ENCODE measurements at places on chromosomes 4 and X.

- no peak for DNase-seq
Measured at GRCh38 chr4:172356016-172356415, 542.8 kb downstream of the GALNTL6 start.

DNA sequence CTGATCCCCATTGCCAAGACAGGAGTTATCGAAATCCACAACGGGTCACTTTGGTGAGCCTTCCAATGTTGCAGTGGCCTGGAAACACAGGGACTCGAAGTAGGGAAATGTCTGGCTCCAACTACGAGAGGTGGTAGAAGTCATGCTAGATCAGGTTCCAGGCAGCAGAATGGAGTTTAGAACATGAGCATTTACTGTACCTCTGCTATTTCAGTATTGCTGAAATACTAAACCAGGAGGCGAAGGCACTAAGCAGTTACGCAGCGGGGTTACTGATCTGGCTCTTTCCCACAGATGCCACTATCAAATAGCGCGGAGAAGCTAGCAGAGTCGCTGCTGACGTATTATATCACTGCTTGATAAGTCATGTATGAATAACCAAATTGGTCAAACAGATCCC, 56.3 kb downstream of the PTCHD1 start:
- DNase-seq: no peak

GRCh38 chr4:167581449-167581965, 347.2 kb upstream of the SPOCK3 start:
- DNase-seq: no peak

DNA sequence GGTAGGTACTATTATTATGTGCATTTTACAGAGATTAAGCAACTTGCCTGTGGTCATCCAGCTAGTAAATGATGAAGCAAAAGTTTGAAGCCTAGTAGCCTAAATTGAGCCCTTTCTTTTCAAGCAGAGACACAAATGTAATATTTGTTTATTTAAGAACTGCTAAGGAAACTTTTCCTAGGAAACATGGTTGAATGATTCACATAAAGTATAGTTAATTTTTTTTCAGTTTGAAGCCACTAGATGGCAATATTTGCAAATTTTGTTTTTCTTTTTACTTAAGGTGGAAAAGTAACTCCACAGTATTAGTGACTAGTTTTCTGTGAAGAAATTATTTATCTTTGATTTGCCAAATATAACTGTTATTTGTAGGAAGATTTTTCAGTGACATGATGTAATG, 52.8 kb upstream of the ANKRD17 start:
- DNase-seq: no peak

DNA sequence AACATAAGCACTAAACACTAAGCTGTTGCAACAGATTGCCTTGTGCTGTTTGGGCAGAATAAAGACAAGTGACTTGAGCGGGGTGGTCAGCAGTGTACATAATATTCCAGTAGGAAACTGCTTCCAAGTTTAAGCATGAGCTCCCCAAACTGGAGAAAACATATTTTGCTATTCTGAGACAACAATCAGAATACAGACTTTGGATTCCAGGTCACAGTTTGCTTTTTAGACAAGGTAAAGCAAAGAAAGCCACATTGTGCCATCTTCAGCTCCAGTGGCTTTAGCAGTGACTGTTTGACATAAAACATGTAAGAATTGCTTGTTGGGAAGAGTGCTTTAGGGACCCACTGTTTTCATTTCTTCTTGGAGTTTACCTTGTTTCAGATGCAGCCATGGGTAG, 136.0 kb downstream of the FNIP2 start:
- no peak for DNase-seq

DNA sequence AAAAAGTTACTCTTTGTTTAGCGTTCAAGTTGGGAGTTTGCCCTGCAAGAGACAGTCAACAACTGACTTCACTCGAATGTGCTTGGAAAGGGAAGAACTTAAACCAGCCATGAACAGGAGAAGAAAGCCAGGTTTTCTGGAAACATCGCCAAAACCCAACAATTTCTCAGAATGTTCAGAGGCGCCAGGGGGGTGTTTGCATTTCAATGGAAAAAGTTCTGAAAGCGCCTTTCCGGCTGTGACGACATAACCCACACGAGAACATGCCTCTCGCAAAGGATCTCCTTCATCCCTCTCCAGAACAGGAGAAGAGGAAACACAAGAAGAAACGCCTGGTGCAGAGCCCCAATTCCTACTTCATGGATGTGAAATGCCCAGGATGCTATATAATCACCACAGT, 78.1 kb upstream of the ADGRA3 start:
- no peak for DNase-seq

DNA sequence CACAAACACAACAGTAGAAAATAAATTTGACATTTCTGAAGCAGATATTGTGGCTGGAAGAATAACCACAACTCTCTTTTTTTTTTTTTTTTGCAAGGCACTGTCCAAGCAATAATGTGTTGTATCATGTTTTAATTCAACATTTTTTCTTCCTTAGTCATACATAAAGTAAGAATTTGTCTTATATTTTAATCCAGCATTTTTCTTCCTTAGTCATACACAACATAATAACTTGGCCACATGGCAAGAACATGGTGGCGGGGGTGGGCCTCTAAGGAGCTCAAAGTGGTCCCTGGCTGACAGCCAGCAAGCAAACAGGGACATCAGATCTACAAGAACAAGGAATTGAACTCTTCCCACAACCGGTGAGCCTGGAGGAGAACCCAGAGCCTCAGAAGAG, 20.2 kb downstream of the FBXW7 start:
- no peak for DNase-seq

DNA sequence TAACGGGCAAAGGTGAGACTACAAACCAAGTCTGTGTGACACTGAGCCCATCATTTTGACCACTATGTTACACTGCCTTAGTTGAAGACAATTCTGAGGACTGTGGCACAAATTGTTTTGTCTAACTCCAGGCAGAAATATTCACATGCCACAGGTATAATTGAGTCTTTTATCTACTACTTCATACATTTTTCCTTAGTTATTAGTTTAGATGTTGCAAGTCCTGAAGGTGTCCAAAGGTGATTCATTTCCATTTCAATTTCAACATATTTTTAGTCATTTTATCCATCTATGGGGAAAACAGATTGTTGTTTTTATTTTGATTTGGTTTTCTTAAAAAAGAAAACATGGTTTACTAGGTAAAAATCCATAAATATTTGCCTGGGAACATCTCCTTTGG, 341.7 kb upstream of the SMIM31 start:
- no peak for DNase-seq

DNA sequence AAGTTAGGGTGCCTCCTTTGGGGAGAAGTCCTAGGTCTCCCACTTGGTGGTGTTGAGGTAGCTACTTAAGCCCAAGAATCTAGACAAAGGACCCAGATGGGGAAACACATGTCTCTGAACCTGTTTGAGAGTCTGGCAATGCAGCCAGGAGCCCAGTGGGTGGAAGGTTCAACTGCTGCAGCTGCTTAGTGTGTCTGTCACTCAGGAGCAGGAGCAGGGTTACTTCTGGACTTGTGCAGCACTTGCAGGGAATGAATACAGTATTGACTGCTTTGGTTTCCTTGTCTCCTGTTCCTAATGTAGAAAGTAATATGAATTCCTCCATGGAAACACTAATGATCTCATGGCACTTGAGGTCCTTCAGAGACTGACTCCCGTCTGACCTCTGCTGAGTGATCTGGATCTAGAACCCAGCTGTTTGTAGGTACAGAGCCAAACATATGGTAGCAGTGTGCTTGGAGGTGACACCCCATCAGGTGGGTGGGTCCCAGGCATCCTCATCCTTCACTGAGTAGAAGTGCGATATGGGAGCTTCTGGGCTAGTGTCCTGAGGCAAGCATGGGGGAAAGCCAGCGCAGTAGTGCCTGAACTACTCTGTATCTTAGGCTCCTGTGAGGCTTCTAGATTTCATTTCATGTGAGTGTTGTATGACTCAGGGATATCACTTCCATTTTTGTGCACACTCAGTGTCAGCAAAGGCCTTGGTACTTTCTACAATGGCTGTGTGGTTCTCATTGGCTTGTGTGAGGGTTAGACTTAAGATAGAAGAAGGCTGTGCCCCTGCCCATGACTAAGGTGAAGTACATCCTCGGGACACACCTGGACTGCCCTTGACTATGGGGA, 85.0 kb upstream of the WDR1 start:
- DNase-seq: no peak

DNA sequence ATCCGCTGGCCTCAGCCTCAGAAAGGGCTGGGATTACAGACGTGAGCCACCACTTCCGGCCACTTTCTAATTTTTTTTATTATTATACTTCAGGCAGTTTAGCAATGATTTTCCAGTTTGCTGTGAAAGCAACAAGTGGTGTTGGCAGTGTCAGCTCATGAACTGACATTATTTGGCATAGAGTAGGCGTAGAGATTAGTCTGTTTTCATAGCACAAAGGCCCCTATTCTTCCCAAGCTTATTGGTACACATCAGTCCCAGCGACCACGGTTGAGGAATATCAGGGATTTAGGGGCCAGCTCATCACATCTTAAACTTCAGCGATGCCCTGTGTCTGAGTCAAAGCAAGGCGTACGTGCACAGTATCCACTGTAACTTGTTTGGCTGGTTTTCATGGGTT, 53.0 kb upstream of the RASSF6 start:
- DNase-seq: no peak

DNA sequence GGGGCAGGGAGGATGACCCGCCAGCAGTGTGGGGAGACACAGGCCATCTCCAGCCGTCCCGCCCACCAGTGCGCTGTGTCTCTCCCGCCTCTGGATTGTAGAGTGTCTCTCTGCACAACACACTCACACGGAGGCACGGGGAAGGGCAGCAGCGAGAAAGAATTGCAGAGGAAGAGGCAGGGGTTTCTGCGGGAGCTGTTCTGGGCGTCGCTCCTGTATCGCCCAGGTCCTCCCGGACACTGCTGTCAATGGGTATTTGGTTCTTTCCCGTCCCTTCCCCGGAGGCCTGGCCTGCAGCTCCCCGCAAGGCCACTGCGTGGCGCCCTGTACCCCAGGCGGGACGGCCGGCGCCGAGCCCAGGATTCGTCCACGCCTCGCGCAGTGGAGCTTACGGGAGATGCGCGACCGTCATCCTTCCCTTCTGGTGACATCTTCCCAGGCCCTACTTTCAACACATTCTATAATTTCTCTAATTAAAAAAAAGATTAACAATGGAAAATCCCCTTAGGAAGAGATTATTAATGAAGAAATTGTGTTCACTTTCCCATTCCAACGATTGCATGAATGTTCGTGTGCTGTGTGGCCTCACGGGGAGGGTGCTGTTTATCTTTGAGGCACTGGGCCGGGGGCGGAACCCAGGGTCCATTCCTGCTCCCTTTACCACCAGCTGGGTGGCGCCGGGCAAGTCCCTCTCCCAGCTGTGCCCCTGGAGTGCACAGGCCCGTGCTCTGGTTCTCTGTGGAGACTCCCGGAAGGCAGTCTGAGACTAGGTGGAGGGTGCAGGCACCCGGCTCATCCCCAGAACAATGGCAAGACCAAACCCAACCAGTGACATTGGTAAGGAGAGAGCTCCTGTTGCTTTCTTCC, 95.7 kb downstream of the CPZ start:
- no peak for DNase-seq

- DNase-seq: no peak
Measured at GRCh38 chrX:30248854-30249253, 1.9 kb downstream of the MAGEB1 start.

DNA sequence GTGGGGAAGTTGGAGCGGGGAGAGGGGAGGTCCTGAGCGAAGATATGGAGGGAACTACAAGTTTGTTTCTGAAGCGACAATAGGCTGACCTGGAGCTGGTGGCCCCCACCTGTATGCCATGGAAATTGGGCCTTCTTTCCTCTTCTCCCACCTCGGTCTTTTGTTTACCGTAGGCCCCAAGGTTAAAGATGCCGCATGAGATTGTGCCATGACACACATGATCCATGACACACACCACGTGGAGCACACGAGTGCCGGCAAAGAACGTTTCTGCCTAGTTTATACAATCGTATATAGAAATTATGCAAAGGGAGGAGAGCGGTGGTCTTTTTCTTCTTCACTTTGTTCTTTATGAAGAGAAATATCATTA, 408 bp downstream of the TMEM33 start:
- peak; percentile 15 for DNase-seq

DNA sequence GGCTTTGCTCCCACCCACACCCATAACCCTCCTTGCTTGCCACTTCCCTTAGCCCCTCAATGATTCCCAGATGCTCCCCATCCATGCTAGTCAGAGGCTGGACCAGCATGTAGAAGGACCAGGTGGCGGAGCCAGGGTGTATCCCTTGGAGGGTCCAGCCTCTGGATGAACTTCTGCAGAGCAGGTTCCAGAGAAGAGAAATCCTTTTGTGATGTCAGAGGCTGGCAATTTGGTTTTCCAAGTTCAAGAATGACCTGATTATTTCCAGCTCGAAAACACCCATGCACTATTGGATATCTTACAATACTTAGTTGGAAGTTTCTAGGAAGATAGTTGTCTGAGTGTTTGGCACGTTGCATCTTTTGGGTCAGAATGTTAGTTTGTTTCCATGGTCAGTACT, 168.3 kb upstream of the RPS6KA3 start:
- no peak for DNase-seq

DNA sequence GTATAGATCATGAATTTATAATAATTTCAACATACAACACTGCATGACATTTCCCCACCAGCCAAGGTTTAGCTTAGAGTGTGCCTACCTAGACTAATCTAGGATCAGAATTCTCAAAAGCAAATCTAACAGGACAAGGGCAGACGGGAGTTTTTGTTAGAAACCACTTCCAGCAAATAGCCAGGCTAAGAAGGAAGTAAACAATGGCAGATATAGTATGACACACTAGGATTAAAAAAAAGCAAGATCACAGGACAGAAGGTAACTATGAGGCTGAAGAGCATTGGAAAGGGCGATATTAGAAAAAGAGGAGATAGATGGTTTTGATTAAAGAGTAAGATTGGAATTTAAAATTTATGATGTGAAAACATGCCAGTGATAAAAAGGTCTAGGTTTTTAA, 124.8 kb downstream of the LRBA start:
- no peak for DNase-seq

DNA sequence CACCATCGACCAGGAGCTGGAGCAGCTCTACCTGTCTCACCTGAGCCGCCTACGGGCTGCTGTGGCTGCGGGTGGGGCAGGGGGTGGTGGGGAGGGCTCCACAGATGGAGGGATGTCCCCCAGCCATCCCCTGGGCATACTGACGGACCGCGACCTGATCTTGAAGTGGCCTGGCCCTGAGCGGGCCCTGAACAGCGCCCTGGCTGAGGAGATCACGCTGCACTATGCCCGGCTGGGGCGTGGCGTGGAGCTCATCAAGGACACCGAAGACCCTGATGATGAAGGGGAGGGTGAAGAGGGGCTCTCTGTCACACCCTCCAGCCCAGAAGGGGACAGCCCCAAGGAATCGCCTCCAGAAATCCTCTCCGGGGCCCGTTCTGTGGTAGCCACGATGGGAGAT, 16.5 kb downstream of the PPP1R3F start:
- no peak for DNase-seq

GRCh38 chr4:55032788-55033187, 92.6 kb downstream of the KDR start:
- no peak for DNase-seq

- no peak for DNase-seq
Measured at GRCh38 chrX:10579112-10580011, 41.0 kb downstream of the MID1 start.

GRCh38 chr4:1883583-1883982, 12.4 kb downstream of the NSD2 start:
- no peak for DNase-seq
